ENCODE measurements at places on chromosomes 1 and 21. TPM values are rescaled to one million over a fixed set of nuclear protein-coding genes. Genes with fewer than 3 reads are reported as not detected.

The VWA5B1 gene
- total RNA-seq = 1.9 TPM

The FCRL5 gene
- not detected for total RNA-seq

The SLC25A34 gene
- total RNA-seq = 3.8 TPM

The RGS16 gene
- total RNA-seq = 9.7 TPM

DNA sequence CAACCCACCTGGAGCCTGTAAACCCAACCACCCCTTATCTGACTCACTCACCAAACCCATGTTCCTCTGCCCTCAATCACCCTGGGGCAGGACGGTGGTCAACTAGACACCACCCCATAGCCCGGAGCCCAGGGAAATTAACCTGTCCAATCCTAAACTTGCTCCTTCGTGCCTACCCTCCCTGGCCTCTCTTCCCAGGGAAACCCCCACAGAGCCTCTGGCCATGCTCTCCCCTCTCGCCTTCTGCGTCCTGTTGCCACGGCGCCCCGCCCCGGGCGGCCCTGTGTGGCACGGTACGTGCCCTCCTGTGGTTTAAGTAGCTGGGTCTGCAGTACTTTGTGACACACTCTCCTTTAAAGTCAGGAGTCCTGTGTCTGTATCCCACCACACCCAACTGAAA lies 4.0 kb upstream of the FTCD start:
- DNase-seq = no peak

DNA sequence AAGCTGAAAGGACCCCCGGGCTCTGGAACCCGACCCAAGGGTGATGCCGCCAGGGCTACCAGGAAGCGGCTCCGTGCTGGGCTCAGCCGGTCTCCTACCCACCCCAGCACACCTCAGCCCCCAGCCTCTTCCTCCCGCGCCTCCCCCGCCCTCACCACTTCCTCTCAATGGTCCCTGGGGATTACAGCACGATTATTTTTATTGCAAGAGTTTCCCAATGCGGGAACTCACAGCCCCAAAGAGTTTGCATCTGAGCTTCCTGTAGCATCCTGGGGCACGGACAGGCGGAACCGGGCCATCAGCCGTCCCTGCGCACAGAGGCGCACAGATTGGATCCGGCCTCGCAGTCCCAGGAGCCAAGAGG lies 8.7 kb upstream of the SLX9 start:
- no peak for DNase-seq

- no peak for DNase-seq
These were observed 6.9 kb downstream of the ARHGEF16 start for GRCh38 chr1:3461238-3461933.

- no peak for DNase-seq
These were observed 17.2 kb upstream of the FOXO6 start for GRCh38 chr1:41343790-41344699.

All from type B pancreatic cell (in vitro differentiated cells).